Skin of body (tissue), 3 donors: ENCODE measurements at places on chromosomes 11 and 22. TPM values are rescaled to one million over a fixed set of nuclear protein-coding genes. Genes with fewer than 3 reads are reported as not detected.

Gene TMEM126A
- 20.2 TPM for total RNA-seq

Gene TREH
- total RNA-seq: not detected

Gene TBX1
- 4.8 TPM for total RNA-seq

Gene EHF
- 25.9 TPM for total RNA-seq

DNA sequence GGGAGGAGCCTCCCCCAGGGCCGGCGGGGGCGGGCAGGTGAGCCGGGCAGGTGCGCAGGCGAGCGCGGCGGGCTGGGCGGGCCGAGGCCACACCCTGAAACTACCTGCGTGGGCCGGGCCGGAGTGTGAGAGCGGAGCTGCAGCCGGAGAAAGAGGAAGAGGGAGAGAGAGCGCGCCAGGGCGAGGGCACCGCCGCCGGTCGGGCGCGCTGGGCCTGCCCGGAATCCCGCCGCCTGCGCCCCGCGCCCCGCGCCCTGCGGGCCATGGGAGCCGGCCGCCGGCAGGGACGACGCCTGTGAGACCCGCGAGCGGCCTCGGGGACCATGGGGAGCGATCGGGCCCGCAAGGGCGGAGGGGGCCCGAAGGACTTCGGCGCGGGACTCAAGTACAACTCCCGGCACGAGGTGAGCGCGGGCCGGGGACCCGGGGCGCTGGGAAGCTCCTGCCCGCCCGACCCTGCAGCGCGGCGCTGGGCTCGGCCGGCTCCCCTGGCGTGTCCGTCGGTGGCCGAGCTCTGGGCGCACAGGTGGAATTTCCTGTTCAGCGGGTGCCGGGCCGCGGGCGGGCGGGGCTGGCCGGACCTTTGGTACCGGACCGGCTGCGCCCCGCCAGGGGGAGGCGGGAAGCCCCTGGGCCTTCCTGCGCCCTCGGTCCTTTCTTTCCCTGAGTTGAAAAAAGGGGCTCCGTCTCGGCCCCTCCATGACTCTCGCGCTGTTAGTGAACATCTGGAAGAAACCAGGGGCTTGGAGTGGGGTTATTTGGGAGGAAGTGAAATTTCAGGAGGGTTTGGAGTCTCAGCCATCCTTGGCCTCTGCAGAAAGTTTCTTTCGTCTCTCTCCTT lies at the start of gene ST14:
ST14 (plus strand) TSS at position 126 of the 841 bp plus-strand sequence; CDS start at position 324, 198 bp downstream.
- DNase-seq: no peak

GRCh38 chr11:115112754-115113153 lies 391.5 kb downstream of the CADM1 start:
- no peak for DNase-seq
